ENCODE measurements at places on chromosomes 1 and 21. TPM values are rescaled to one million over a fixed set of nuclear protein-coding genes. Genes with fewer than 3 reads are reported as not detected.

IQGAP3 gene
- total RNA-seq: 0.57 TPM

TGFB2 gene
- total RNA-seq: 1.2 TPM

FHAD1 gene
- total RNA-seq: 0.28 TPM

NAV1 gene
- 37.2 TPM for total RNA-seq

DNA sequence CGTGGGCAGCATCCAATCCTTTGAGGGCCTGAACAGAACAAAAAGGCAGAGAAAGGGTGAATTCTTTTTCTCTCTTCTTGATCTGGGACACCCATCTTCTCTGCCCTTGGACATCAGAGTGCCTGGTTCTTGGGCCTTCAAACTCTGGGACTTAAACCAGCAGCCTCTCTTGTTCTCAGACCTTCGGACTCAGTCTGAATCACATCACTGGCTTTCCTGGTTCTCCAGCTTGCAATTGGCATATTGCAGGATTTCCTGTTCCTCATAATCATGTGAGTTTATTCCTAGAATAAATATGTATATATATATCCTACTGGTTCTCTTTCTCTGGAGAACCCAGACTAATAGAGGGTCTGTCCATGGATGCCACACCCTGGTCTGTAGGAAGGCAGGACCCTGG lies 16.3 kb upstream of the TENT5C start:
- no peaks in the 10 kb centered on the region for H3K36me3 ChIP-seq
- H3K4me1 ChIP-seq: no peaks in the 10 kb centered on the region
- no peak for DNase-seq
- no peaks in the 10 kb centered on the region for H3K27me3 ChIP-seq
- no peak overlapping the region for H3K27ac ChIP-seq

GRCh38 chr1:61428146-61428545 lies 296.8 kb downstream of the TM2D1 start:
- H3K27me3 ChIP-seq: no peaks in the 10 kb centered on the region
- H3K27ac ChIP-seq: no peak overlapping the region
- no peaks in the 10 kb centered on the region for H3K4me1 ChIP-seq
- H3K4me3 ChIP-seq: no peak overlapping the region
- no peak for DNase-seq

DNA sequence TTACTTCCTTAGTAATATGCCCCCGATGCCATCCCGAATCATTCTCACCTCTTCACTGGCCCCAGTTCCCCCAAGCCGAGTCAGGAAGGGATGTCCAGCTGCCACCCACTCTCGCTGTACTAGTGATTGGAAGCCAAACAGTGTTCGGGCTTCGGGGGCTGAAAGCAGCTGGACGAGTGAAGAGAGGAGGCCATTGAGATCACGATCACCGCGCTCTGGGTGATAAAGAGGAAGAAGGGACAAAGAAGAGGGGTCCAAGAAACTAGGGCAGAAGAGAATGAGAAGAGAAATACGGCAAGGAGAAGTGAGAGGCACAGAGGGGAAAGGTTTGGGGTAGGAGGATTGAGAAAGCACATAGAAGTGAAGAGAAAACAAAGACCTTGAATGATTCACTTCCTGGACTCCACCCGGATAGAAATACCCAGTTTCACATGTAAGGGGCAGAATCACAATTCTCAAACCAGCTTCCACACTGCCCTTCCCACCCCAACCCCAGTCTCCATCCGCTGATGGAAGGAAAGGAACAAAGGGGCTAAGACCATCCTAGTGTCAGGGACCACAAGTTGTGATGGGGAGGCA lies 3.7 kb upstream of the SF3B4 start:
- no peaks in the 10 kb centered on the region for H3K27me3 ChIP-seq
- H3K27ac ChIP-seq: no peak overlapping the region
- H3K4me3 ChIP-seq: no peak overlapping the region

- H3K36me3 ChIP-seq: no peaks in the 10 kb centered on the region
- H3K27me3 ChIP-seq: peaks cover 10% of the 10 kb centered on the region
These were observed 288.2 kb upstream of the VAMP3 start for GRCh38 chr1:7482772-7483495.
